ENCODE measurements at places on chromosomes 4 and X.

- no peak for DNase-seq
Measured at GRCh38 chrX:32150141-32150540, 1061.2 kb downstream of the DMD start.

- DNase-seq: no peak
Measured at GRCh38 chr4:132101526-132101925, 1047.6 kb upstream of the PCDH10 start.

DNA sequence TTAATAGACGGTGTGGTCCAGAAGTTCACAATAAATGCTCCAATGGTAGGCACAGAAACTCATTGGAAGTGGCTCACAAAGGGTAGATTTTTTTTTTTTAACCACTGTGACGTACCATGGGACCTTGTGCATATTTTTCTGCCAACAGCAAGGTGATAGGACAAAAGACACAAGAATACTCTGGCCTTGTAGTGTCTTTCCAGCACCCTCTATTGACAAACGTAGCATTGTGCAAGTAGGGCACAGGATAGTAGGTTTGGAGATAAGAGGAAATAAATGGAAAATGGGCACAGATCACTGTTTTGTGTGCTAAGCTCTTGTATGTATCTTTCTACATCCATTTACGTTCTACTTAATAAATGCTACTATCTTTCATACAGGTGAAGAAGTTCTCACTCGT lies 2054.9 kb downstream of the PCDH7 start:
- no peak for DNase-seq

DNA sequence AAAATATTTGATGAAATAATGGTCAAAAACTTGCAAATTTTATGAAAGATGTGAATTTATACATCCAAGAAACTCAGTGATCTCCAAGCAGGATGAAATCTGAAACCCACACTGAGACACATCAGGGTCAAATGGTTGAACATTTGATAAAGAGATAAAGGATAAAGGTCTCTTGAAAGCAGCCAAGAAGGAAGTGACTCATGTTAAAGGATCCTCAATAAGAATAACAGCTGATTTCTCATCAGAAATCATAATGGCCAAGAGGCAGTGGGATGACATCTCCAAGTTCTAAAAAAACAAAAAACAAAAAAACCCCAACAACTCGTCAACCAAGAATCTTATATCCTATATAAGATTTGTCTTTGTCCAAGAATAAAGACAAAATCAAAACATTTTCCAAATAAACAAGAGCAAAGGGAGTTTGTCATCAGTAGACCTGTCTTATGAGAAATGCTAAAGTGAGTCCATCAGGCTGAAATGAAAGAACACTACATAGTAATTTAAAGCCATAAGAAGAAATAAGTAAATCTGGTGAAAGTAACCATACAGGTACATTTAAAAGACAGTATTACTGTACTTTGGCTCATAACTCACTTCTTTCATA lies 121.7 kb downstream of the PDS5A start:
- DNase-seq: no peak

DNA sequence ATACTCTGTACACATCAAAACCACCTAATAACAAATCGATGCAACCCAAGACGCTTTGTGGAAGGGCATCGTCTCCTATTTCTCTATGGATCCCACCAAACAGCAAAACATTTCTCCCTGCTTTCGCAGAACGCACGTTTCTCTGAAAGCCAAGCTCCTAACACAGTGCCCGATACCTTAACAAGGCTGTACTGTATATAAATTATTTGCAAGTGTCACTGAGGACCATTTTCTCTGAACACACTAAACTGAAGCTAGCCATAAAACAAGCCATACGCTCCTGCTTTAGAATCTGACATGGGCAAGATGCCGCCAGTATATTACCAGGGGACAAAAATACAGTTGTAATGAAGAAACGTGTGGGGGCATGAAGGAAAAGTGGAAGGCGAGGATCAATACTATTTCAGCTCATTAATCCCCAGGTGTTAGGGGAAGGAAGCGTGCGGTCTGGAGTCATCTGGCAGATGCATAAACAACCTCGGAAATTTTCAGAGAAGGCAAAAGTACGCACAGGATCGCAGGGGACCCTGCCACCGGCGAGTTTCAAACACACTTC lies 703 bp downstream of the KCNIP4 start:
- DNase-seq: no peak

DNA sequence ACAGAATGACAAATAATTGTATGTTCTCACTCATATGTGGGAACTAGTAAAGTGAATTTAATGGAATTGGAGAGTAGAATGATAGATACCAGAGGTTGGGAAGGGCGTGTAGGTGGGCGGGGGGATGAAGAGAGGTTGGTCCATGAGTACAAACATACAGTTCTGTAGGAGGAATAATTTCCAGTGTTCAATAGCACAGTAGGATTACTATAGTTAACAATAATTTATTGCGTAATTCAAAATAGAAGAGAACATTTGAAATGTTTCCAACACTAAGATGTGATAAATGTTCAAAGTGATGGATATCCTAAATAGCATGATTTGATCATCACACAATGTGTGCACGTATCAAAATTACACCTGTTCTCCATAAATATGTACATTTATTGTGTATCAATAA lies 106.2 kb upstream of the IL1RAPL2 start:
- DNase-seq: no peak

DNA sequence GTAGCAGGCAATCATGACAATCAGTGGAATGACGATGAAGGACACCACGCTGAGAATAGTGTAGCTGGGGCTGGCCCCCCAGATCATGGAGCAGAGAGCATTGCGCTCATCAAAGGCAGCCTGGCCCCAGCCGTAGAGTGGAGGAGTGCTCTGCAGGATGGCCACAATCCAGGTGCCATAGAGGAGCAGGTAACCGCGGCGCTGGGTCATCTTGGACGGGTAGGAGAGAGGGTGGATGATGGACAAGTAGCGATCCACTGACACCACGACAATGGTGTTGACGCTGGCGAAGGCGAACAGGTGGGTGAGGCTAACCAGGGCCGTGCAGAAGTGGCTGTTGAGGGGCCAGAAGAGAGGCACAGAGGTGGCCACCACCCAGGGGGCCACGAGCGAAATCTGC lies 2.8 kb downstream of the GPR101 start:
- DNase-seq: no peak

GRCh38 chr4:10048941-10049697 lies 27.8 kb upstream of the SLC2A9 start:
- DNase-seq: no peak

GRCh38 chr4:98786866-98787265 lies 128.5 kb upstream of the TSPAN5 start:
- DNase-seq: no peak

- DNase-seq: no peak
Measured at GRCh38 chrX:112731793-112732192, 52.1 kb upstream of the LHFPL1 start.

DNA sequence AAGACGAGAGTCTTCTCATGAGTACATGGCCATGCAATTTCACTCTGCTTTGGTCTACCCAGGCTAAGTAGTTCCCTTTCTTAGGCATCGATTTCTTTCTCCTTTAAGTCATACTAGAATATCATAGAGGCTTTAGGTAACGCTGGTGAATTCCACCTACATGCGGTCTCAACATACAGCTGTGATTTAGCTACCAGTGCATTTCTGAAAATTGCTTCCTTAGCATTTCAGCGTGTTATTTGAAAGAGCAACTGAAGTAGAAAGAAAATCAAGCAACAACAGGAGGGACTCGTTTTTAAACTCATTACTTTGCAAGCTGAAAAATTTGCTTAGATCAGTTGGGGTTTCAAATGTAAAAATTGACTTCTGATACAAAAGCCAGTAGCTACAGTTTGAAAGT lies 48.1 kb upstream of the RASGEF1B start:
- no peak for DNase-seq

- DNase-seq: no peak
Measured at GRCh38 chr4:94165256-94165655, 42.4 kb upstream of the SMARCAD1 start.

- DNase-seq: no peak
Measured at GRCh38 chr4:6043188-6043587, 25.0 kb upstream of the C4orf50 start.

- DNase-seq: no peak
Measured at GRCh38 chrX:13471269-13471668, 98.1 kb upstream of the EGFL6 start.

DNA sequence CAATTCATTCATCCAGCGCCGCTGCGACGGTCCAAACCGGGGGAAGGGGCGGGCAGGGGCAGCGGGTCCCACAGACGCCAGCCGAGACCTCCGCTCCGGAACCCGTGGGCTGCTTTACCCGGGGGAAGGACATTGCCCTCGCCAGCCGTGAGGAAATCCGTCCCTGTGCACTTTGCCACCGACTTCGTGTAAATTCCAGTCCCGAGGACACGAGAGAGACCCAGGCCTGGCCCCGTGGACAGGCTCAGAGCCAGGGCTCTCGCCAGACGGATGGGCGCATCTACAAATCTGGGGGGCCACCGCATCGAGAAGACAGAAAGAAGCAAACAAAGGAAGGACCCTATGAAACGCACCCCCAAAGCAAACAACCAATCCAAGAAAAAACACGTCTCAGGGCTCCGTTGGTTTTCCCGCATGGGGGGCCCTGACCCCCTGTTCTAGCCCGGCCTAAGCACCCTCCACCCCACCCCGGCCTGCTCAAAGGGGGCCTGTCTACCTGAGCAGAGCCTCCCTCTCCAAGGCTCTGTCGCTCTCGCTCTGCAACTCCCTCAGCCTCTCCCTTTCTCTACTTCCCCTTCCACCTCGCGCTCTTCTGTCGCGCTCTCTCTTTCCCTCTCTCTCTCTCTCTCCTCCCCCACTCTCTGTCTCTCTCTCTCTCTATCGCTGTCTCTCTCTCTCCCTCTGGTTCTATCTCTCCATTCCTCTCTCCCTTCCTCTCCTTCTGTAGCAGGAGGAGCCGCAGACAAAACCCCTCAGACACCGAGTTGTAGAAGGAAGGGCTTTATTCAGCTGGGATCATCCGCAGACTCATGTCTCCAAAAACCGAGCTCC lies 11.3 kb downstream of the FRG2 start:
- peak; percentile 32 for DNase-seq

GRCh38 chrX:40108162-40108958 lies 10.6 kb upstream of the BCOR start:
- no peak for DNase-seq

DNA sequence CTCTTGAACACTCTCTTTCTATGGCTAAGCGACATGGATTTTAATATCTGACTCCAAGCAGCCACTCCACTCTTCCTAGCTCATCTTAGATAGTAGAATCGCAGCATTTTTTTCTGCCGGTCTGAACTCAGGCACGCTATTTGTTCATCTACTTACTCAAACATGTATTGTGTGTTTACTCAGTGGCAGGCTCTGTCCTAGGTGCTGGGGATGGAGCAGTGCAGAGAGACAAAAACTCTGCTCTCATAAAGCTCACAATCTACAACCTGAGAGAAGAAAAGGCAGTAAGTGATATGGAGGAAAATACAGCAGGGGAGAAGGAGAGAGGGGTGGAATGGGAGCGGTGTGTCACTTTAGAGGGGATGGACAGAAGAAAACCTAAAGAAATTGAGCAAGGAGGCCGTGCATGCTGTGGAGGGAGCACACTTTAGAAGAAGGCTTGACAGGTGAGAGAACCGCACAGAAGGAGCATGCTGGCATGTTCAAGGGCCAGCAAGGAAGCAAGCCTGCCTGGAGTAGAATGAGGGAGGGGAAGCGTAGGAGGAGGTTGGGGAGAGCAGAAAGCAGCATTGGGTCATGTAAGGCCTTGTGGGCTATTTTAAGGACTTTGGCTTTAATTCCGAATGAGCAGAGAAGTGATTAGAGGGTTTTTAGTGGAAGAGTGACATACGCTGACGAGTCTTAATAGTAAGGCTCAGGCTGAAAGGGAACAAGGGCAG lies 132.0 kb downstream of the ANK2 start:
- no peak for DNase-seq

DNA sequence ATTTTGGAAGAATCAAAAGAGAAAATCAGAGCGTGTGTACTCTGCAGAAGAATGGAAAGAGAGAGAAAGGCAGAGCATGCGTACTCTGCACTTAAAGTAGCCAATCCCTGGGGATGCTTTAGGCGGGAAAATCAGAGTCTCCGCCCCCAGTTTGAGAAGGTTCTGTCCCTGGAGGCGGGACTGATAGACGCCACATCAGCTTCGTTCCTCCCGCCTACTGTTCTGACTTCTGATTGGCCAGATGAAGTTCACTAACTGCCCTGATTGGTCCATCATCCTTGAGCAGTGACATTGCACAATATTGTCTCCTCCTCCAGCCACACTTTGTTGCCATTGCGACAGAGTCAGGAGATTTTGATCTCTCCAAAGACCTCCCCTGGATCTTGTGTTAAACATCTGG lies 23.8 kb downstream of the SSX1 start:
- DNase-seq: no peak

Data from activated naive CD8-positive, alpha-beta T cell treated with anti-CD3 and anti-CD28 coated beads, Interleukin-2, amount 10 ng/mL, durations not matched to agents 7 days and 5 days (primary cell).